ENCODE measurements at places on chromosomes 5 and 9.

GRCh38 chr5:138605254-138605972 is 30.2 kb upstream of the HSPA9 start:
- no peak for DNase-seq

DNA sequence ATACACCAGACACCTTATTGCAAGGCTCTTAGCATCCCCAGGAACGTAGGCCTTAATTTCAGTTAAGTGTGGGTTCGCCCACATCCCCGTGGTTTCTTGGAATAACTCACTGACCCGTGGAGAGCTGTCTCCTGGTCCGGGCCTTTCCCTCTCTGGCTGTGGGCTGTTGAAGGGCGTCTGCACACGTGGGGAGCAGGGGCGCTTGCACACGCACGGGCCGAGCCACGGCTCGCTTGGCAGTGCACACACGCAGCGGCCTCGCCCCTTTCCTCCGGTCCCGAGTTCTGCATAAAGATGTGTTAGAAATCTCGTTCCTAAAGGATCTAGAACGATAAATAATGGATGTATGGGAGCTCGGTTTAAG is 141.9 kb downstream of the PBX3 start:
- no peak for DNase-seq

DNA sequence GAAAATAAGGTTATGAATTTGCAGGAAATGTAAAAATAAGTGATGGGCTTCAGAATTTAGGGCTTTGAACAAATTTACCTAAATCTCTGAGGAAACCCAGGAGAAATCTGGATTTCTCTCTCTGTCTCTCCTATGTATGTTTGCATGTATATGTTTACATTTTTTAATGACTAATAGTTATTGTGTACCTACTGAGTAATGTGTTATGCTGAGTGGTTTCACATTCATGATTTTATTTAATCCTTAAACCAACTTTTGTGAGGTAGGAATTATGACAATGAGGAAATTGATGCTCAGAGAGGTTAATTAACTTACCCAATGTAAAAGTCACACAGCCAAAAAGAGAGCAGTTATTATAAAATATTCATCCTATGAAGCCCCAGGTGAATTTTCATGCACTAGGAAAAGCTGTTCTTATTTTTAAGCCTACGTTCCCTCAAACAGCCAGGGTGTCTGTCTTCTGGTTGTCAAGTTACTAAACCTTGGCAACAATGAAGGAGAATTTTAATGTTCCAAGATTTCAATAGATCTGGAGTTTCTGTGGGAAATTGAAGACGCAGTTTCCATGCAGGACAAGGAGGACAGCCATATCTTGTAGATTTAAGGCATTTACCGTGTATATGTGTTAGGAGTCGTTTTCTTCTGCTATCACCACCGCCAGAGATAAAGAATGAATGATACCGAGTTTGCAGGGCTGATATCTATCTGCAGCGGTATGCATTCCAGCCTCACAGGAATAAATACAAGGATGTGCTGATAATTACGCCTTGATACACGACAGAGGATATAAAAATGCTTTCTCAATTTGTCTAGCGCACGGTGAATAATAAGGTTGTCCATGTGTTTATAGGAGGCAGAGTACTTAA is 484.8 kb downstream of the ZSWIM6 start:
- DNase-seq = no peak

DNA sequence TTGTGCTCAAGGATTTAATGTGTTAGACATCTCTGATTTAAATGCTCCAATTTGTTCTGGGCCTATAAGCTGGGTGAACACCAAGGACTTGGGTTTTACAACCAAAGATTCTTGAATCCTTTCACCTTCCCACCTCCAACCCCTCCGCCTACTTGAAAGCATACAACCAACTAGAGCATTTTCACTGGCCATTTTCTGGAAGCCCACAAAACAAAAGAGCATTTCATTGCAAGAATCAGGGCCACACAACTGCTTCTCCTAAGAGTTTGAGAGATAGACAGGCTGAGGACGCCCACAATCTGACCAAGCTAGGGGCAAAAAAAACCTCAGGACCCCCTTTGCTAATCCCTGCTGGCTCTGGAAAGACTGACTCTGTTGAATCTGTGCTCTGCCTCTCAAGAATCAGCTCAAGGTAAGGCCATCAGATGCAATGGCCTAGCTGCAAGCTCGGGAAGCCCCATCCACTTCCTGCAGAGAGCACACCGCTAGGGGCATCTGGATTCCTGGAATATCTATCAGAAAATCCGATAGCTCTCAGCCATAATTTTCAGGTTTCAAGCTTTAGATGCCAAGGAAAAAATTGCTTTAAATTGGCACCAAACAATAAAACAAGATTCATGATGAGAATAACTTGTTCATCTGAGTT is 57.7 kb downstream of the RETREG1 start:
- no peak for DNase-seq

- no peak for DNase-seq
These were observed 127.3 kb downstream of the MACROH2A1 start for GRCh38 chr5:135271533-135272310.

GRCh38 chr9:129328355-129329042 is 150.4 kb upstream of the IER5L start:
- no peak for DNase-seq

GRCh38 chr5:36691696-36692371 is 85.4 kb downstream of the SLC1A3 start:
- DNase-seq = no peak

DNA sequence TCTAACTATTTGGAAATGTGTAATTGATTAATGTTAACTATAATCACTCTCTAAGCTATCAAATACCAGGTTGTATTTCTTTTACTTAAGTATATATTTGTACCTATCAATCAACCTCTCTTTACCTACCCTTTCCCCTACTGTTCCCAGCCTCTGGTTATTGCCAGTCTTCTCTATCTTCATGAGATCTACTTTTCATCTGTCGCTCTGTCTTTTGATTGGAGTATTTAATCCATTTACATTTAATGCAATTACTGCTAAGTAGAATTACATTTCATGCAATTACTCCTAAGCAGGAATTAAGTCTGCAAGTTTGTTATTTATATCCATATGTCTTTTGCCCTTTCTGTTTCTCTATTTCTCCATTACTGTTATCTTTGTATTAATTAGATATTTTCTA is 148.1 kb downstream of the MAT2B start:
- no peak for DNase-seq

- DNase-seq = no peak
These were observed 946.3 kb downstream of the DTWD2 start for GRCh38 chr5:118042076-118042475.

GRCh38 chr9:123266655-123267399 is 1.6 kb downstream of the STRBP start:
- no peak for DNase-seq

DNA sequence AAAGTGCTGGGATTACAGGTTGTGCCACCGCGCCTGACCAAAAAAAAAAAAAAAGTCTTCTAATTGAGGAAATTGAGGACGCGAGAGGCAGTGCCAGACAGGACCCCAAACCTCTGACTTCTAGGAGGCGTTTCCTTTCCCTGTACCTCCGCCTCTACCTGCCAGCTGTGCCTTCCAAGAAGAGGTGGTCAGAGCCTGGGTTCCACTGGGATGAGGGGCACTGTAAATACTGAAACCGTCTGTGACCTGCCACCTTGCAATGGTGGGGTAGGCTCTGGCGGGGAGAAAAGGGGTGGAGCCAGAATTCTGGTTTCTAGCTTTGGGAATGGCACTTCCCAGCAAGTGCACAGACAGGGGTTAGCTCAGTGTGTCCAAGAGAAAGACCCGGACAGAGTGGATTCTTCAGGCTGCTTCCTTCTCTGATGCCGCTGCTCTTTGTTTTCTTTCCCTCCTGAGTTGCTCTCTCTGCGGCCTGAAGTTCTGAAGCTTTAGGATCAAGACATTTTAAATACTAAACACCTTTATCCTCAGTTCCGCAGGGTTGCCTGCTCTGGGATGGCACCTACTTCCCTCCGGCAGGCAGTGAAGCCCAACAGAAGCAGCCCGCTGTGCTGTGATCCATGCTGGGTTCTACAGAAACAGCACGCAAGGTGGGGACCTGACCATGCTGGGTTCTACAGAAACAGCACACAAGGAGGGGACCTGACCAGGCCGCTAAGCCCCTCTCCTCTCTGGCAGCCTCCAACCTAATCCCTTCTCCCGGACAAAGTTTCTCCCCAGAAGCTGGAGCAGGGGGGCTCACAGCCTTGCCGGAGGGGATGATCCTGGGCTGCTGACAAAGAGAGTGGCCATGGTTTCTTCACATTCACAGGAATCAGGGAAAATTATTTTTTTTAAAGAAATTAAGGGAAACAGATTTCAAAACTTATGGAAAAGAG is 65.2 kb downstream of the OTULIN start:
- DNase-seq = no peak

DNA sequence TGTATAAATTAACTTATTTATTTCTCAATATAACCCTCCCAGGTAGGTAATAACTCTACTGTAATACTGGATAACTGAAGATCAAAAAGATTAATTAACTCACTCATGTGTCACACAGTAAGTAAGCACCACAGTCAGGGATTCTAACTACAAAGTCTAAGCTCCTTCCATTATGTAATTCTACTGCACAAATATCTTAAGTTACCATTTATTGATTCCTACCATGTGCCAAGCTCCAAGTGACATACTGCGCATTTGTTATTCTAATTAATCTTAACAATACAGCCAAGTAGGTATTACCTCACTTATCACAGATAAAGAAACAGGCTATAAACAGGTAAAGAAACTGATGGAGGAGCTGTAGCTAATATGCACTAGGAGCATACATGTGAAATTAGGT is 58.3 kb downstream of the RANBP6 start:
- no peak for DNase-seq

- DNase-seq = no peak
These were observed 164.7 kb downstream of the GRIA1 start for GRCh38 chr5:153655201-153655510.

GRCh38 chr5:138241688-138242571 is 28.8 kb upstream of the CDC23 start:
- DNase-seq = peak; percentile 49

DNA sequence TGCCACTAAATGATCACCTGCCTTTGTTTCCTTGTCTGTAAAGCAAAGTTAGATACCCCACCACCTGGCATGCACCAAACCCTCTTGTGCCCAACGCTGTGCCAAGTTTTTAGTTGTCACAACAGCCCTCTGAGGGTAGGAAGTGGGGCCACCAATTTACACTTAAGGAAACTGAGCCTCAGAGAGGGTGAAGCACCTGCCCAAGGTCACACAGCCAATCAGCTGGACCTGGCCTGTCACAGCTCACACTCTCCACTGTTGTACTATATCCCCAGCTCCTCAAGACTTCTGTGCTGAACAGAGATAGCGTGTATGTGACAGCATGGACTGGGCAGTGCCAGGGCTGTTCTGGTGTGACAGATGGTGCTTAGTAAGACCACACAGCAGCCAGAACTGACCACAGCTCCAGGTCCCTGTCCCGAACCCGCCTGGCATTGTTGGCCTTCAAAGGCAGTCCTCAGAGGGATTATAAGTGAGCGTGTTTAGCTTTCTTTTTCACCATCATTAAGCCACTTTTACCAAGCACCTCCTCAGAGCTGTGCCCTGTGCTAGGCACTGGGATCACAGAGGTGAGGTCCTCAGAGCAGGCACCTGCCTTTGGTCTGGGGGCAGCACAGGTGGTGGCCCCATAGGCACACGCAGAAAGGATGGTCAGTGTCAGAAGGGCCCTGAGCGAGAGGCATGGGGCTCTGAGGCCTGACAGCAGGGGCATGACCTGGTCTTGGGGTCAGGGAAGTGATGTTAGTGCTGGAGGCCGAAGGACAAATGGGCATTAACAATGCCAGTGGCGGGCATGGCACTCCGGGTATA is 71.1 kb downstream of the COL27A1 start:
- DNase-seq = no peak

GRCh38 chr5:166505067-166505466 is 1786.4 kb upstream of the WWC1 start:
- DNase-seq = no peak

- DNase-seq = no peak
These were observed 6.9 kb upstream of the OLFM1 start for GRCh38 chr9:135080286-135081263.

- DNase-seq = no peak
These were observed 346.1 kb downstream of the DIRAS2 start for GRCh38 chr9:90296539-90296938.

GRCh38 chr5:139110526-139111168 is 87.5 kb downstream of the SIL1 start:
- no peak for DNase-seq

DNA sequence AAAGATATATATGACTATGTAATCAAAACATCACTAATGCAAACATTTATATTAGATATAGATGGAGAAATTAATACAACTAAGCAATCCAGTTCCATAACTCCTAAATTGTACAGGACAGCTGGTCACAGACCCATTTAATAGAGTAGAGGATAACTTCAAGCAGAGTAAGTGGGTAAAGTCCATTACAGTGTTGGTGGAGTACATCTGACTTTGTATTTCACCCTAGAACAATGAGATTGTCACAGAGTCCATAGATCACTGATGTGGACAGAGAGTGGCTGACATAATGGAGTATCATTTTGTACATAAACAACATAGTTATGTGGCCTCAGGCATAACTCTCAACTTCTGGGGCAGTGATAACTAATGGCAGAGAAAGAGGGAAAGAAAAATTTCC is 267.8 kb upstream of the KLF9 start:
- DNase-seq = no peak

DNA sequence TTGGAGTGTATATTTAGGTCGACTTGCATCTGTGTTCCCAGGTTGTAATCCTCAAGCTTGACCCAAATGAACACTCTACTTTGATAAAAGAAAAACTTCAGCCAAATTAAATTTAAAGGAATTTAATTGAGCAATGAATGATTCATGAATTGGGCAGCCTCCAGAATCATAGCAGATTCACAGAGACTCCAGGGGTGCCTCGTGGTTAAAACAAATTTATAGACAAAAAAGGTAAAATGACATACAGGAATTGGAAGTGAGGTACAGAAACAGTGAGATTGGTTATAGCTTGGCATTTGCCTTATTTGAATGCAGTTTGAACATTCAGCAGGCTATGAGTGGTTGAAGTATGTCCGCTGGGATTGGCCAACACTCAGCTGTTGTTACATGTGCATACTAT is 21.6 kb upstream of the SPATA31D4 start:
- DNase-seq = no peak

- DNase-seq = no peak
These were observed 60.6 kb upstream of the TRPC7 start for GRCh38 chr5:136425921-136426320.

GRCh38 chr5:96747720-96748119 is 60.0 kb downstream of the ERAP1 start:
- no peak for DNase-seq

GRCh38 chr9:69689991-69690538 is 17.9 kb upstream of the APBA1 start:
- no peak for DNase-seq
